Stimulated activated CD4-positive, alpha-beta T cell treated with anti-CD3 and anti-CD28 coated beads, Interleukin-4, amount 100 ng/mL, for 24 hours (primary cell): ENCODE measurements at places on chromosomes 6 and 20.

- DNase-seq, result no peak
Observed at GRCh38 chr6:163661272-163661671, 246.8 kb downstream of the QKI start.

GRCh38 chr20:32158351-32158750 lies 48.8 kb downstream of the TM9SF4 start:
- DNase-seq, result no peak

DNA sequence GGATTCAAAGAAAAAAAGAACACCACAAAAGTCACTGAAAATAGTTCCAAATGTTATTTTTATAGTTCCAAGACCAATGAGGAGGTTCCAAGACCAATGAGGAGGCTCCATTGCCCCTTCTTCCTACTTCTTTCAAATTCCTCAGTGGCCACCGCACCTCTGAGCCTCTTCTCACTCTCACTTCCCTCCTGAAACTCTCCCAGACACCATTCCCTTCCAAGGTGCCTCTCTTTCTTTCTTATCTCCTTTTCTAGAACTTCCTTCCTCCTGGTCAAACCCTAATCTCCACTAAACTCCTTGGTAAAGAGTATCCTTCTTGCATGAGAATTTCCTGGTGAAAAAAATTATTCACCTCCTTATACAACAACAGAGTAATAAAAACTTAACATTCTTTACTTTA lies 20.4 kb upstream of the MCUR1 start:
- no peak for DNase-seq

DNA sequence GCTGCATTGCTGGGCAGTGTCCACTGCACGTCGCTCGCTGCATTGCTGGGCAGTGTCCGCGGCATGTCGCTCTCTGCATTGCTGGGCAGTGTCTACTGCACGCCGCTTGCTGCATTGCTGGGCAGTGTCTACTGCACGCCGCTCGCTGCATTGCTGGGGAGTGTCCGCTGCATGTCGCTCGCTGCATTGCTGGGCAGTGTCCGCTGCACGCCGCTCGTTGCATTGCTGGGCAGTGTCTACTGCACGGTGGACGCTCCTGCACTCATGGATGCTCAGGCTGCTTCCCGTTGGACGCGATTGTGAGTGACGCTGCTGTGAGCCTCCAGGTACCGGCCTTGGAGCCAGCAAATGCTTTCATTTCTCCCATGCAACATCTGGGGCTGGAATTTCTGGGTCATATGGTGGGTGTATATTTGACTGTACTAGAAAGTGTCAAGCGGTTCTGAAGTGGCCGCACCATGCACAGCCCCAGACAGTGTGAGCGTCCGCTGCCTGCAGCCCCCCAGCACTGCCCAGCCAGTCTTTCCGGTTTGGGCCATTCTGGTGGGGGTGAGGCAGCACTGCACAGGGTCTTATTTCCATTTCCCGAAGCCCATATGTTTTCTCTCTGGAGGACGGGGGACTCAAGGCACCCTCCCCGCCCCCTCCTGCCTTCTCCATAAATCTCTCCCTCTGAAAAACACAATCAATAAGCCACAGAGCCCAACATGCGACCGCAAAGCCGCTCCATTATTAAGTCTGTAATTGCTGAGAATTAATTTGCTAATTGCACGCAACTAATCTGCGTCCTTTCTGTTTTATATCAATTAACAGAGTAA lies 97.4 kb downstream of the YTHDF1 start:
- DNase-seq, result no peak

DNA sequence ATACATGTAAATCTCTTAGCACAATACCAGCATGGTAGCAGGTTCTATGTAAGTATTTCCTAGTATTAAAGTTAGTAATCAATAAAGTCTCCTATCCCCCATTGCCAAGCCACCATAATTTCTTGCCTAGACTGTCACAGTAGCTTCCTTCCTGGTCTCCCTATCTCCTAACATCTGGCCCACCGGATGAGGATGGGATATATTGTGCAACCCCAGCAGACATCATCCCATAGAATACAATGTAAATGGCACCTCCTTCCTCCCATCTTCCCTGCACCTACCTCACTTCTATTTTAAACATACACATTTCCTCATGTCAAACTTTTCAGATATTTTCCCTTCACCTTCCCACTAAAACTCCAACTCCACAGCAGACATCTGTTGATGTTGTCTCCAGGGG lies 3.5 kb upstream of the BTN3A1 start:
- DNase-seq, result no peak

DNA sequence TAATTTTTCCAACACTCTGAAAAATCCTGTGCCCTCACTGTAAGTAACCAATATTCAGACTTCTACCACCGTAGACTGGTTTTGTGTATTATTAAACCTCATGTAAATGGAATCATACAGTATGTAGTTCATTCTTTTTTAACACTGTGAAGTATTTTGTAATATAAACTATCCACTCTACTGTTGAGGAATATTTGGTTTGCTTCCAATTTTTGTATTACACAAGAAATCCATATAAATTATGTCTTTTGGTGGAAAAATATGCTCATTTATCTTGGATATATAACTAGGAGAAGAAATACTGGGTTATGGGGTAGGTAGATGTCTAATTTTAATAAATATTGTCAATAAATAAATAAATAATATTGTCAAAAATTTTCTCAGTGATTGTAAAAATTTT lies 116.8 kb downstream of the CHD6 start:
- no peak for DNase-seq

- DNase-seq, result no peak
Observed at GRCh38 chr6:36805096-36805797, 34.0 kb downstream of the CPNE5 start.

- no peak for DNase-seq
Observed at GRCh38 chr6:99282479-99283062, 66.9 kb downstream of the FAXC start.

DNA sequence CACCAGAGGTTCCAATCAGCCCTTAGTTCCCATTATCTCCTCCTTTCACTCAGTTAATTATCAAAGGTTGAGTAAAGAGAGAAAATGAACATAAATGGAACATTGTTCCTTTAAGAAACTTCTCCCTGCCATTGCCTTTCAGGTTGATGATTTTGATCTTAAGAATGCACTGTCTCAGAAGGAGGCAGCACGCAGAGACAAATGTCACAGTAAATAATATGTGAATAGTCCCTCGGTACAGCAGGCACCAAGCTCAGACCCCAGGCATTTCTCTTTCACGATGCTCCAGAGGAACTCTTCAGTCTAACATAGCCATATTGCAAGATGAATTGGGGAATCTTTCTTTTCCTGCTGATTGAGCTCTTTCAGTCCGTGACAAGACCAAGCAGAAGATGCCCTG lies 435.3 kb upstream of the SPTLC3 start:
- no peak for DNase-seq

GRCh38 chr20:20740541-20740940 lies 28.1 kb upstream of the RALGAPA2 start:
- DNase-seq, result no peak

DNA sequence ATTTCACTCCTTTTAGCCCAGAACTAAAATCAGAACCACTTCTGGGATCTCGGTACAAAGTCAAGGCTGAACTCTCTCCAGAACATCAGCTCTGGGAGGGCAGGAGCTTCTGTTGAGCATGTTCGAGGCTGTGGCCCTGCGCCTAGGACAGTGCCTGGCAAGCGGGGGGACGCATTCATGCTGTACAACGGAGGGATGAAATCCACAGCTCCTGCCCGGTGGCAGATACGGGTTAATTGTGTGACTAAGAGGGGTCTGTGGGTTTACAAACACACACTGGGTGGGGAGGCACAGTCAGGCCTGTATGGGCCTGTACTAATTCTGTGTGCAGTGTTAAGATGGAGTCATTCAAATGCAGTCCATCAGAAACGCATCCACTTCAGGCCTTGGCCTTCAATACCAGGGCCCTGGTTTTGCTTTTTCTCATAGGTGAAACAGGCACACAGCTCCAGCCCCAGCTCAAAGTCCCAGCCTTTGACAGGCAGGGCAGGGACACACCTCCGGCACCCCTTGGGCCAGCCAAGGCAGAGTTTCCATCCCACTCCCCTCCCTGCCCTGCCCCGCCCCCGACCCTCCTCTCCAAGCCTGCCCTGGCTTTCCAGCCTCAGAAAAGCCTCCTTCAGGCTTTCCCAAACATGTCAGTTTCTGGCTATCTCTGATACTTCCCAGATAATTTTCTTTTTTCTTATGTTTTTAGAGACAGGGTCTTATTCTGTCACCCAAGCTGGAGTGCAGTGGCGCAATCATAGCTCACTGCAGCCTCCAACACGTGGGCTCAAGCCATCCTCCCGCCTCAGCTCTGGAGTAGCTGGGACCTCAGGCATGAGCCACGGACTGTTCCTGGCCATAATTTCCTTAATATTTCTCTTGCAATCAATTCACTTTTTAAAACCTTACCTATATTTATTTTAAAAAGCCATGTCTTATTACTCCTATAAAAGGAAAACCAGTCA lies 109.8 kb downstream of the SULF2 start:
- no peak for DNase-seq

- no peak for DNase-seq
Observed at GRCh38 chr6:134778431-134778830, 171.5 kb downstream of the ALDH8A1 start.

DNA sequence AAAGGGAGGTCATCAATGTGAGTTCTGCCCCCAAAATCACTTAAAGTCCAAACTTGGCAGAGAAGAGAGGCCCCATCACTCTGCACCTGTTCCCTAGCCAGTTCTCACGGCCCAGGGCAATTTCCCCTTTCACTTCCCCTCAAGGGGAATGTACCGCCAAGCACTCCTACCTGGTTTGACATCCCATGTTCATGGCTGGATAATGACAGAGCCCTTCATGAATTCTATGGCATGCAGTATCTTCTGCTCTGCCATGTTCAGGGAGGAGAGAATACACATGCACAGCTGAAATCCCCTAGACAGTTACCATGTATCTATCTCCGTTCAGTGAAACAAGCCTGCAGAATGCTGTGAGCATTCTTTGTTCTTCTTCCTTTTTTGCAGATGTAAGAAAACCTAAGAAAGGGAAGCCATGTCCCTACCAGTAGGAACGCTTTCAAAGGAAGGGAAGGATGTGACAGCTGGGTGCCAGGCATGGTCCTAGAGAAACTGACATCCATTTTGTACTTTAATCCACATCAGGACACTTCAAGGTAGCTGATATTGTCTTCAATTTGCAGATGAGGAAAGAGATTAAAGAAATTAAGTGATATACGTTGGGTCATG lies 79.8 kb upstream of the ARID1B start:
- no peak for DNase-seq

GRCh38 chr20:11401988-11402387 lies 515.7 kb upstream of the BTBD3 start:
- no peak for DNase-seq

DNA sequence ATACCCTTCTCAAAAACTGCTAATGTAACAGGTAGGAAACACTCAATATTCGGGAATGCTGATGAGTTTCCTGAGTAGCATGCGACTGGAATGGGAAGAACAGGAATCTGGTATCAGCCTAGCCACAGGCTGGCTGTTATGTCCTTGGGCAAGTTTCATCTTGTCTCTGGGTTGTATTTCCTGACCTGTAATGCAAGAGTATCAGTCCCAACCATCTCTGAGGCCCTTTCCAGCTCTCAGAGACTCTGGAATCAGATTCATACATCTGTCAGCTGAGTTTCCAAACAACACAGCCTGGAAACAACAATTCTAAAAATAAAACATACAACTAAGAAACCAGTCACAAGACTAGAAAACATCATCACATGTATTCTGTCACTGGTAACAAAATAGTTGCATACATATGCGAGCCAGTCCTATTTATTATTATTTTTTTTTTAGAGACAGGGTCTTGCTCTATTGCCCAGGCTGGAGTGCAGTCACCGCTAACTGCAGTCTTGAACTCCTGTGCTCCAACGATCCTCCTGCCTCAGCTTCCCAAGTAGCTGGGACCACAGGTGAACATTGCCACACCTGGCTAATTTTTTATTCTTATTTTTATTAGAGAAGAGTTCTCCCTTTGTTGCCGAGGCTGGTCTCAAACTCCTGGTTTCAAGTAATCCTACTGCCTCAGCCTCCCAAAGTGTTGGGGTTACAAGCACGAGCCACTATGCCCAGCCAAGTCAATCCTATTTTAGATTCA lies 16.7 kb upstream of the TFAP2A start:
- no peak for DNase-seq

DNA sequence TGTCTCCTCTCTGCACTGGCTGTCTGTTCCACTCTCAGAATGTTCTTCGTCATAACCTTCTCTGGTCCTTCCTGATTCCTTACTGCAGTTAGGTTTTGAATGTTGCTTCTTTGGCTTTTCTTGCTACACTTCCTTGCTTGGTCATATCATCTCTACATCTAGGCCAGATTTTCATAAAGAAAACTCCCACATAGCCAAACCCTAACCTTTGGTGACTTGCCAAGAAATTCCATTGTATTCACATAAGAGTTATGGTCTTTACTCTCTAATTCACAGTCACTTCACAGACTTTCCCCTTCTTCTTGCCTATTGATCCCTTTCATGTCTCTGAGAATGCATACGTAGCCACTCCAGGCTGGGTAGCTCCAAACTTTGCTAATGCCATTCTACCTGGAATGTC lies 41.9 kb upstream of the SIM1 start:
- DNase-seq, result no peak

GRCh38 chr6:57305107-57305506 lies 12.3 kb upstream of the PRIM2 start:
- no peak for DNase-seq

DNA sequence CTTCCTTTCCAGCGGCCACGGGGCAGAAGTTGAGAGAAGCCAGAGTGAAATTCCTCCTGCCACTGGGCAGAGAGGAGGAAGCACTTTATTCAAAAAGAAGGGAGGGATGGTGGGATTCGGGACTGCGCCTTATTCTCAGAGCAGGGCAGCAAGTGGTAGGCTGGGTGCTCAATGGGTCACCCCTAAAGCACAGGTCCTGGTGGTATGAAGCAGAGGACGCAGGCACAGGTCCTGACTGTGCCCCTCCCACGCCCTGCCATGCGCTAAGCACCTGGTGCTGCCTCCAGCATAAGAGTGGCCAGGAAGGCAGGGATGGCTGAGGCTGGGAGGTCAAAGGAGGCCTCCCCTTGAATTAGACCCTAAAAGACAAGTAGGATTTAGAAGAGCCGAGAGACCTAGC lies 4.9 kb upstream of the GRM4 start:
- no peak for DNase-seq

- DNase-seq, result no peak
Observed at GRCh38 chr20:50475681-50476292, 34.4 kb upstream of the PTPN1 start.

DNA sequence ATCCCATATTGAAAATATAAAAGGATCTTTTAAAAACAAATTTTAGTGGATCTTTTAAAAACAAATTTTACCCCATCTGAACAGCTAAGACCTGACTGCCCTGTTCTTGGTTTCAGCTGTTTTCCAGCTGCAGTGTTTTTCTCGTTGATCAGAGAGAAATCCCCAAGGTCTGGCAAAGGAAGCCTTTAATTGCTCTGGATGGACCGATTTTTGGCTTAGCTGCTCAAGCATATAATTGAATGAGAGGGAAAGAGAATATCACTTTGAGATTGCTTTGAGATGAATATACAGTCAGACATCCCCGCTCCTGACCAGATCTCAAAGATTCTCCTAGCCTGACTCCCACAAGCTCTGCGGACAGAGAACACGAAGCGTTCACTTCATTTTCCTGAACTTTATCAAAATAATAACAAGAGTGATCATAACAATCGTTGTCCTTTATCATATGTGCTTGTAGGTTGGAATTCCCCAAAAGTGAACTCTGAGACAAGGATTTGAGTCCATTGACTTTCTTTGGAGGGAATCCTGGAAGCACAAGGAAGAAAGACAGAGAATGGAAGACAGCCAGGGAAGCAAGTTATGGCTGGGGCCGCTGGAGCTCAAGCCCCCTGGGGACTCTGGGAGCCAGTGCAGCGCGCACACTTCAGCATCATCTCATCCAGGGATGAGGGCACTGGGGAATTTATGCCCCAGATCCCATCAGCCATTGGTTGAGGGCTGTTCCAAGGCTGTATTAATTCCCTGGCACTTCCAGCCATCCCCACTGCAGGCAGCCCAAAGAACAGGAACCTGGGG lies 101.3 kb downstream of the SNX5 start:
- no peak for DNase-seq
